NCI-H2107 (cell line): ENCODE measurements at places on chromosomes 16 and 17.

GRCh38 chr17:72702136-72702735, 390.3 kb downstream of the SLC39A11 start:
- no peak for DNase-seq

DNA sequence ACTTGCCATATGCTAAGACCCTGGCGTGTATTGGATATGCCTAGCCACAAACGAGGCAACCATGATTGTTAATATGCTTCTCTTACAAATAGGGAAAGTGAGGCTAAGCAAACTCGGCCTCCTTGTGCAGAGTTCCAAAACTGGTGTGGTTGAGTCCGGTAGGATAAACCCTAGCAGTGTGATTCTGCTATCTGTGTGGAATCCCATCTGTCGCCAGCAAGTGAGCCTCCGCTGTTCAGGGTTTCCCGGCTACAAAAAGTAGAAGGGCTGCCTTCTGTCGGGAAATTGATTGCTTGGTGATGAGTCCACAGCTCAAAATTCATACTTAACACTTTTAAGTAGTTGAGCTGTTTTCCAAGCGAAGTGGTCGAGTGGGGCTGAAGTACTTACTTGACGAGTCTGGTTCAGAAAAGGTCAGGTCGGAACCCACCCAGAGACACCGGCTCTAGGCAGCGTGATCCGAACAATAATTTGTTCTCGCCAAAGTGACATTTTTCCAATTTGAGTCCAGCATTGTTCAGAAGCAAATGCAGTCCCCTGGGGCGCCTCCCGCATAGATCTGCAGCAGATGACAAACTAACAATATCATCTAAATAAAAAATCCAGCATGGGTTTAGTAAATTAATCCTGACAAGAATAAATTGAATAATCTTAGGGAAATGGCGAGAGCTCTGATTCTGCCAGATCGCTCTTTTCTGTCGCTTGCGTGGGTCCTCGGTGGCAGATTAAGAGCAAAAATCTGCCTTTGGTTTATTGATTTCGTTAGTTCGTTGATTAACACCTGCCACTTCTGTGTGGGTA, 686.7 kb upstream of the RBFOX1 start:
- no peak for DNase-seq

- peak; percentile 65 for DNase-seq
These were observed at the start of gene STARD3 for GRCh38 chr17:39636927-39637736. Gene STARD3 (plus strand): TSS chr17:39637144. CDS start chr17:39653532, 16,388 bp downstream.

- no peak for DNase-seq
These were observed 590.3 kb upstream of the GOT2 start for GRCh38 chr16:59324462-59324861.

- no peak for DNase-seq
These were observed 22.9 kb downstream of the C1QTNF1 start for GRCh38 chr17:79046916-79047280.

GRCh38 chr17:10724546-10725195, 5.2 kb downstream of the TMEM220 start:
- no peak for DNase-seq

DNA sequence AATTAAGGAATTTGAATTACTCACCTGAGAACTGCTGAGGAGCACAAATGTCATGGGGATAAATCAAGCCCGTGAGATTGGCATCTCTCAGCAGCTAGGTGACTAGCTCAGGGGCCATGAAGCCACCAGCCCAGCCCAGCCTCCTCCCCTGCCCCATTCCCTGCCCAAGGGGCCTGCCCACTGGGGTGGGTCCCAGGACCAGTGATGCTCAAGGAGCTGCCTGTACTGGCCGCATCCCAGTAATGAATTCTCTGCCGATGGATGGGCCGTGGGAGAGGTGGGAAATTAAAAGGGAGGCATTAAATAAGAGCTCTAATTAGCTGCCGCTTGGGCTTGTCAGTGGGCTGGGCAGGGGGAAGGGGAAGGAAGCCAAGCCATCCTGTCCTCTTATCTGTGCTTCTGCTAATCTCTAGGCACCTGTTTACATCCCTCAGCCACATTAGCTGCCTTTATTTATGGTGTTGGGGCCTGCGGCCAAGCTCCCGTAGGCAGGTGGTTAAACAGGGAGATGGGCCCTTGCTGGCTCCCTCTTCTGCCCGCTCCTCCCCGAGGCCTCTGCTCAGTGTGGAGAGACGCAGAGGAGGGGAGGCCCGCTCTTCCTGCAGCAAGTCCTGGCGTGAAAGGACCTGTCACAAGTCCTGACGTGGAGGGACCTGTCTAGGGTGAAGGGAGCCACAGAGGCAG, 48.8 kb downstream of the PIPOX start:
- DNase-seq = peak; percentile 45

DNA sequence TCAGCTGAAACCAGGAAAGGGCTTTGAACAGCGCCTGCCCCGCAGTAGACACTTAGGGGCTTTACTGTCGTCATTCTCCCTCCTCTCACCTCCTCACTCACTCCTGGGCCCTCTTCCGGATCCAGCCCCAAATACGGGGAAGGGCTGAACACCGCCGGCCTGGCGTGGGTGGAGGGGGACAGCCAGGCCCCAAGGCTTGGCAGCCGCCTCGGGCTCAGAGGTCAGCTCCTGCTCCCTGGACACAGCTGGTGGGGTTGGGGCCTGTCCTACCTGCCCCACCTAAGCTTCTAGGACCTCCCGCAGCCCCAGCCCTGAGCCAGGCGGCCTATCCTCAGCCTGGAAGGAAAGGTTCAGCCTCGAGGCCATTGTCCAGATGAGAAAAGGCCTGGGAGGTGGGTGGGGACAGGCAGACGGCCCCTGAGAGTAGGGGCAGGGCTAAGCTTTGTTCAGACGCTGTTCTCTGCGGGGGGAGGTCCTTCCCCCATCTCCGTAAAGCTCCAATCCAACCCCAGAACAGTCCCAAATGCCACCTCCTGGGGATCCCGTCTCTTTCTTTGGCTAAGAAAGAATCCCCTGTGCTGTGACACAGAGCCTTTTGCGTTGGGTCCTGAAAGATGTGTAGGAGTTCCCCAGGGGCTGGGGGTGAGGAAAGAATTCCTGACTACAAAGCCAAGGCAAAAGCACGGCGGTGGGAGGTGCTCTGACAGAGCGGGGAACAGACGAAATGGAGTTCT, 881 bp upstream of the LLGL1 start:
- DNase-seq = no peak

- DNase-seq = no peak
These were observed 33.7 kb downstream of the TEKT3 start for GRCh38 chr17:15307710-15308111.

GRCh38 chr16:84929421-84930297, 81.7 kb downstream of the ZDHHC7 start:
- DNase-seq = no peak

GRCh38 chr16:2711370-2712062, 8.5 kb downstream of the PRSS27 start:
- DNase-seq = no peak

DNA sequence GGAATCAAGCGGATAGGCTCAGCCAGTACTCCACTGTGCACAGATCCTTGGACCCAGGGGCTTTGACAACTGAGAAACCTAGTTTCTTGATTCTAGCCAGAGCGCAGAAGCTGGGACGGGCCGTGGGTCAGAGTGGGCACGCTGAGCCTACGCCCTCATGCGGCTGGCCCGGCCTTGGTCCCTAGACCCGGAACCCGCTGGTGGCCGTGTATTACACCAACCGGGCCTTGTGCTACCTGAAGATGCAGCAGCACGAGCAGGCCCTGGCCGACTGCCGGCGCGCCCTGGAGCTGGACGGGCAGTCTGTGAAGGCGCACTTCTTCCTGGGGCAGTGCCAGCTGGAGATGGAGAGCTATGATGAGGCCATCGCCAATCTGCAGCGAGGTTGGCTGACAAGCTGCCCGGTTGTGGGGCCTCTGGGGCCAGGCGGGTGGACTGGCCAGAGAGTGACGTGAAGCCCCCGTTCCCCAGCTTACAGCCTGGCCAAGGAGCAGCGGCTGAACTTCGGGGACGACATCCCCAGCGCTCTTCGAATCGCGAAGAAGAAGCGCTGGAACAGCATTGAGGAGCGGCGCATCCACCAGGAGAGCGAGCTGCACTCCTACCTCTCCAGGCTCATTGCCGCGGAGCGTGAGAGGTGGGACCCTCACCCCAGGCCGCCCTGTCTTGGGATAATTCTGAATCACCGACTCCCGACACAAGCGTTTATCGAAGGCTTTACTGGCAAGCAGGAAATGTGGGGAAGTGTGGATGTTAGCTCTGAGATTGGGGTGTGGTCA, 946 bp downstream of the STUB1 start:
- DNase-seq = no peak

- DNase-seq = no peak
These were observed 69.0 kb downstream of the OR1D5 start for GRCh38 chr17:2994441-2994840.

GRCh38 chr17:76772842-76773525, 35.1 kb downstream of the MFSD11 start:
- no peak for DNase-seq

- DNase-seq = no peak
These were observed 452.1 kb upstream of the HSBP1 start for GRCh38 chr16:83355570-83356218.

DNA sequence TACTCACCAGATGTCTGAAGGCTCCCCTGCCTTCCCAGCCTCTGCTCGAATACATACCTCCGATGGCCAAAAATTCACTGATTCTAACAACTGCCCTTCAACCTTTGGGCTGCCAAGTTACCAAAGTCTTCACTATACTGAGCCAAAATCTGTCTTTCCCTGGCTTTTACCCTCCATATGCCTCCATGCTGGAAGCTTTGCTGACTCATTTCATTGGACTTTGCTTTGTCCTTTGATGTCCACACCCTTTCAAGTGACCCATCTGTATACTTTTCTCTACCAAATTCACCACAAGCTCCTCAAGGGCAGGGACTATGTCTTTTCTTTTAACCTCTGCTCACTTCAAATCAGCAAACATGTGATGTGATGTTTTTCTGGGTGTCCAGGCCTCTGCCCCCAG, 21.0 kb upstream of the MTMR4 start:
- no peak for DNase-seq

DNA sequence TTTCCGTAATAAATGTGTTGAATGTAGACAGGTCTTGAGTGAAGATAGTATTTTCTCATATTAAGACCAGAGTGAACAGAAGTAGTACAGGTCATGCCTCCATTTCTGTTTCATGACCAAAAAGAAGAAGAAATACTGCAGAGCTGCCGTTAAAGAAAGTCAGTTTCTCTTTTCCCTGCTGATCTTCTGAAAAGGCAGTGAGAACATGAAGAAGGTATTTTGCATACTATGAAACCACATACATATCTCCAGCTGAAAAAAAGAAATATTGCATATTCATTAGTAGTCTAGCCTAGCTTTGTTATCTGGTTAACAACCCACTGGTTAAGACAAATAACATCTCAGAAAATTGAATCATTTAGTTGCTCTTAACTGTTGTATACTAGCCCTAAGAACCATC, 138.4 kb downstream of the PHKB start:
- no peak for DNase-seq

GRCh38 chr17:48352630-48353029, 77.4 kb downstream of the SKAP1 start:
- no peak for DNase-seq

DNA sequence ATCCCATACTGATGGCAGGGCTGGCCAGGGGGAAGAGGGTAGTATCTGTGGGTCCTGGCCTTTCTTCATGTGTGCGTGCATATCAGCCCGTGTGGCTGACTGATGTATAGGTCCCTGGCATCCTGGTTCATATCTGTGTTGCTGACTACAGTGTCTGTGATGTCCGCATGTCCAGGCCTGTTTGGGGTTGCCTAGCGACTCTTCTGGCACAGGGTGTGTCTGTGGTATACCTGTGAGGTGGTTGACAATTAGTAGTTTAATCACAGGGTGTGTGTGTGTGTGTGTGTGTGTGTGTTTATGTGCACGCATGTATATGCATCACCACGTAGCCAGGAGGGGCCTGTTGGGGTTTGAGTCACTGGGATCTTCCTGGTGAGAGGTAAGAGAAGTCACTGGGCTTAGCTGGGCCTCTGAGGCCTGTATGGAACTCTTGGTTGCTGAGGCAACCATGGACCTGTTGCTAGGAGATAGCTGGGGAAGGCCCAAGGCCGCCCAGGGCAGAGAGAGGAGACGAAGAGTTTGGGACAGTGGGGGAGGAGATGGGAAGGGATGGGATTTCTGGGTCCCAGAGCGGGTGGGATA, 603 bp upstream of the TMEM95 start:
- DNase-seq = no peak

GRCh38 chr16:65314627-65315008, 192.8 kb upstream of the CDH11 start:
- no peak for DNase-seq

- no peak for DNase-seq
These were observed 551.8 kb upstream of the KIF2B start for GRCh38 chr17:53270936-53271335.

GRCh38 chr16:27568077-27568476, 18.1 kb downstream of the KATNIP start:
- DNase-seq = no peak

DNA sequence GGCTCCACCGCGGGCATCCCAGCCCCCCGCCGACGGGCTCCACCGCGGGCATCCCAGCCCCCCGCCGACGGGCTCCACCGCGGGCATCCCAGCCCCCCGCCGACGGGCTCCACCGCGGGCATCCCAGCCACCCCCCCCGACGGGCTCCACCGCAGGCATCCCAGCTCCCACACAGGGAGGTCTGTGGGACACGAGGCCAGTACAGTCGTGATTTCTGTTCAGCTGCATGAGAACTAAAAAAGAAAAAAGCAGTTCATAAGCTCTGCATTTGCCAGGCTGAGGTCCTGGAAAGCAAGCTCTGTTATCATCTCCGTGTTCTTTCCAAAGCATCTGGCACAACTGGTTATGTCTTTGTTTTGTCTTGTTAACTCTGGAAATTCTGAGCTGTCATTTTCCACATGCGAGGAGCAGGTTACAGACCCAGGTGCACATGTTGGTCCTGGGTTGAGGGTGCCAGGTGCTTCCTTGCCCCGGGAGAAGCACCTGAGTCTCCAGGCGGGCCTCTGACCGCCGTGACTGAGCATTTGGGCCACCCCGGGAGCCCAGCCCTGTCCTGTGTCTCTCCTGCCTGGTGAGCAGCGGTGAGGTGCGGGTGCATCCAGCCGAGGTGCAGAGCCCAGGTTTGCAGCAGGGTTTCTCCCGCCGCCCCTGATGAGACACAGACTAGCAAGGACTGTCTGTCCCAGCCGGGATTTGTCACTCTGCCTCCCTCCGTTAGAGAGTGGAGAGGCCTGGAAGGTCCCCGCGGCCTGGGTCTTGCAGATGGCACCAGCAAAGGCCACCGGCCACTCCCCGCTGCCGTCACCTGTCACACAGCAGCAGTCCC, 9.9 kb upstream of the WFIKKN1 start:
- DNase-seq = no peak

DNA sequence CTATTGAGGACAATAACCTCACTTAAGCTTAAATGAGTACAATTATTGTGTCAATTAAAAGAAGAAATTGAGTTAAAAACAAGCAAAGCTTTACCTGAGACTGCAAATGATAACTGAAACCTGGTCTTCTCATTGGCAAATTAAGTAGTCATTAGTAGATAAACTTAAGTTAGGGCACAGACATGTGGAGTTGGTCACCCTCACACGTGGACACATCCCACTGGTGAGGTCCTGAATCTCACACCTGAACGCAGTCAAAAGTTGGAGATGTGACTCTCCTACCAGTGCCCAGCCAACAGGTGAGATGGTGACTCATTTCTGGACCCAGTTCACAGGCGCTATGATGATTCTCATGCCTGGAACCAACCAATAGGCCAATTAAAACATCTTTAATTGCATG, 311.6 kb downstream of the FOXL1 start:
- no peak for DNase-seq
